ENCODE measurements at places on chromosomes 6 and 20.

- DNase-seq: no peak
These were observed 2.4 kb upstream of the EBF4 start for GRCh38 chr20:2690213-2690612.

GRCh38 chr6:161853657-161854056, 579.8 kb upstream of the AGPAT4 start:
- DNase-seq: no peak

DNA sequence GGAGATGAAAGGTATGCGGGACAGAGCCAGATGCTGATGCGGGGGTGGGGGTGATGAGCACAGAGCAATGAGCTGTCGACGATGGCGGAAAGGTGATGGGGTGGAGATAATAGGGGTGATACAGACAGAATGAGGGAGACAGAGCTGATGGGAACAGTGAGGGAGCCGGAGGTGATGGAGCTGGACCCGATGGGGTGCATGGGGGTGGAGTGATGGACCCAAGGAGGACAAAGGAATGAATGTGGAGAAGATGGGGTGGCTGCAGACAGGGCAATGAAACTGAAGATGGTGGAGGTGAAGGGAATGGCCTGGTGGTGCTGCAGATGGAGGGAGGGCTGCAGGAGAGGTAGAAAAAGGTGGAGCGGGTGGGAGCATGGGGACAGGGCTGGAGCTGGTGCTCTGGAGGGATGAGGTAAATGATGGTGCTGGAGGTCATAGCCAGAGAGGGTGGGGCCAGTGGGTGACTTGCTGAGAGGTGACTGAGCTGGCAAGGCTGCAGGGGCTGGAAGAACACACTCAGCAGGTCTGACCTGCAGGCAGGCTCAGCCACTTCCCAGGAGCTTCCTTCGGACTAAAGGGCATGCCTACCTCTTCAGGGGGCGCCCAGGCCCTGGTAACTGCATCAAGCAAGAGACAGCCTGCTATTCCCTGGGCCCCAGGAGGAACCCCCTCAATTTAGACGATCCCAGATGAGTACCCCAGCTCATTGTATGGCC, 6.0 kb upstream of the FOXS1 start:
- DNase-seq: no peak

- no peak for DNase-seq
These were observed 5.4 kb downstream of the RBL1 start for GRCh38 chr20:37090407-37090806.

DNA sequence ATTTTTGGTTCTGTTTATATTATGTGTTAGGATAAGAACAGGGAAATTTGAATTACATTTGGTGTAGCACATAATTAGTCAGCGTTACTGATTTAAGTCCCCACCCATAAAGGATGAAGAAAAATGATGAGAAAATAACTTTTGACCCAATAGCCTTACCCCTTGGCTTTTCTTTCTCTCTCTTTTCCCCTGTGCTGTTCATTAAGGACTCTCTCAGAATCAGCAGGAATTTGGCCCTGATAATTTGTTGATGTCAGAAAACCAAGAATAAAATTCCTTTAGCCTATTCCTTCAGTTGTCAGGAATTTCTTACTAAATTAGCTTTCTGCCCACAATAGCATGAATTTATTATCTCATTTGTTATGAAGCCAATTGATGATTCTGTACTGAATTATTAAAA, 18.5 kb downstream of the PLCB1 start:
- DNase-seq: no peak

DNA sequence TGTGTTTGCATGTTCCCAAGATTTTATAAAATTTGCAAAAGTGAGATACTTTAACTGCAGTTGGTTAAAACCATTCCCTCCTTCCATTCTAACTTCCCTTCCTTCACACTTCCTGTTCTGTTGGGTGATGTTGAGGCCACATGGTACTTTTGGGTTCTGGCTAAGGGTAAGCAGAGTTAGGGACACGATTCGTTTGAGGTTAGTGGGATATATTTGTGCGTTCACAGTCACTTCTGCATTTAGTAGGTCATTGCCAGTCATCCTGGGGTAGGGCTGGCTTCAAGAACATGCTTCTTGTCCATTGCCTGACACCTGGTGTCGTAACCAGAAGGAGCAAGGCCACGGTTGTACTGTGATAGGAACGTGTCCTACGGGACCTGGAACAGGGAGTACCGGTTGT, 340.1 kb downstream of the ZFAND3 start:
- DNase-seq: no peak

- DNase-seq: no peak
These were observed 183.3 kb downstream of the NKAIN2 start for GRCh38 chr6:123986938-123987337.

- DNase-seq: no peak
These were observed 100.0 kb downstream of the CD24 start for GRCh38 chr6:106874481-106874880.

- DNase-seq: no peak
These were observed 743.3 kb upstream of the CHD6 start for GRCh38 chr20:42361402-42361970.

DNA sequence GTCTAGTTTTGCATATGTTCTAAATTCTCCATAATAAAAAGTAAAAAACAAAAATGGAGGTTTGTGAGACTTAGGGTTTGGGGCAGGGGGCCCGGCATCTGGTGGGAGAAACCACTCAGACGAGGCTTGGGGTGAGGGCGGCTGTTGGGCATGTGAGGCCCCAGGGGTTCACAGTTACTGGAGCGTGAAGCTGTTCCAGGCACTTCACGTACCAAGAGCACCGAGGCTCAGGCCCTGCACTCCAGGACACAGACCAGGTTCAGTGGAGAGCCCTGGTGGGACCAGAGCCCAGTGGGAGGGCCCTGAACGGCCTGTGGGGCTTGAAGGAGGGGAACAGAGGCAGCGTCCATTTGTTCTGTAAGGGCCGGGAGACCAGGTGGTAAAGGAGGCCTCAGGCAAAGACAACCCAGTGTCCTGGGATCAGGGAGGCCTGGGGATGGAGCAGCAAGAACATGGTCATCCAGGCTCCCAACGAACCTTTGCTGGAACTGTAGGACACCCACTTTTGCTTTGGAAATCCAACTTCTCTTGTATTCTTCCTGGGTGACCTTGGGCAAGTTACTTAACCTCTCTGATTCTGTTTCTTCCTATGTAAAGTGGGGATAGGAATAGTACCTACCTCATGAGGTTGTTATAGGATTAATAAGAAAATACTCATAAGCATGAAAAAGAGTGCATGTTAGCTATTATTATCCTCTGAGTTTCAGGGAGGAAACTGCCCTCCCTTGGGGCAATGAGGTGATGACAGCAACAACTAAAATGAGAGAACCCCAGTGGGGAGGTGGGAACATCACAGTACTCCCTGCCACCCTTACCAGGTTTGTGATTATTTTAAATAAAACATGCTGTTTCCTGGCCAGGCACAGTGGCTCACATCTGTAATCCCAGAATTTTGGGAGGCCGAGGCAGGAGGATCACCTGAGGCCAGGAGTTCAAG, 1.1 kb upstream of the FGD2 start:
- no peak for DNase-seq

GRCh38 chr6:133610227-133610840, 278.6 kb upstream of the TCF21 start:
- no peak for DNase-seq

- no peak for DNase-seq
These were observed 52.3 kb downstream of the ABHD12 start for GRCh38 chr20:25338112-25339023.

DNA sequence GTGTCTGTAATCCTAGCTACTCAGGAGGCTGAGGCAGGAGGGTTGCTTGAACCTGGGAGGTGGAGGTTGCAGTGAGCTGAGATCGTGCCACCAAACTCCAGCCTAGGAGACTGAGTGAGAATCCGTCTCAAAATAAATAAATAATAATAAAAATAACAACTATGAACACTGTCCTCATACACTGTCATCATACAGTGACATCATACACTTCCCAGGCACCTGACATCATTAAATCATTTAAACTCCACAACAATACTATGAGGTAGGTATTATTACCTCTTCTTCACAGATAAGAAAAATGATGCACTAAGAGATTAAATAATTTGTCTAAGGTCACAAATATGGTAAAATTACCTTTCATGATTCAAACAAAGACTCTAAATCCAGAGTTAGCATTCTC, 200.9 kb upstream of the RUNX2 start:
- no peak for DNase-seq

DNA sequence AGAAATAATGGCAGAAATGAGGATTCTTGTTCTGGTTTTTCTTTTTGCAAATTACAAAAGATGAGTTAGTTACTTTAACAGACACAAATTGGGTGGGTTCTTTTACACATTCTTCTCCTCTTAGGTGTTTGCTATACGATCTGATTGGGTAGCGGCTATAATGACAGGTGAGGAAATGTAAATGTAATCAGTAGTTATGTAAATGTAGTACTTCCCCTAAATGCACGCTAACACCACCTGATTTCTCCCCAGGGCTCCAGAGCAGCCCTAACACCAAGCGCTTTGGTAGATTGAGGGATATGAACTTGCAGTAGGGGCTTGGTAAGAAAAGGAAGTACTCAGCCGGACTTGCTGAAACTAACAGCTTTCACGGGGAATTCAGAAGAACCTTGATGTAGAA, 499.4 kb upstream of the NOX3 start:
- DNase-seq: no peak

GRCh38 chr6:131819572-131820124, 11.8 kb downstream of the ENPP1 start:
- DNase-seq: no peak

- DNase-seq: no peak
These were observed 27.8 kb downstream of the ACSS2 start for GRCh38 chr20:34904202-34904621.

GRCh38 chr6:87971605-87972262, 75.9 kb upstream of the SPACA1 start:
- no peak for DNase-seq

- no peak for DNase-seq
These were observed 245.2 kb downstream of the SLC24A3 start for GRCh38 chr20:19457611-19458010.

GRCh38 chr20:47315339-47316056, 41.0 kb downstream of the ZMYND8 start:
- no peak for DNase-seq

GRCh38 chr6:161743509-161744178, 469.8 kb upstream of the AGPAT4 start:
- DNase-seq: no peak

DNA sequence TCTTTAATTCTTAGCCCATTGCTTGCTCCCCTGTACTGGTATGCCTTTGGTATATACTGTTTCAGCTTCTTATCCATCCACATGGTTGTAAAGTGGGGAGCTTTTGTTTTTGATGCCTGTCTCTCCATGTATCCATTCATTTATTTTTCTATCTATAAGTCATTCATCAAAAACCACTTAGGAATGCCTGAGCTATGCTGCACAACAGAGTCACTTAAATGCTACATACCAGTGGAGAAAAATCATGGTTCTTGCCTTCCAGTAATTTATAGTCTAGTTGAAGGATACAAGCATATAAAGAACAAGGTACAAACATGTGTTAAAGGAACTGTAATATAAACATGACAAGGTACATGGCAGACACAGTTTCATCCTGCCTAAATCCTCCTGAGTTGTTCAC, 347.3 kb downstream of the NRN1 start:
- no peak for DNase-seq

DNA sequence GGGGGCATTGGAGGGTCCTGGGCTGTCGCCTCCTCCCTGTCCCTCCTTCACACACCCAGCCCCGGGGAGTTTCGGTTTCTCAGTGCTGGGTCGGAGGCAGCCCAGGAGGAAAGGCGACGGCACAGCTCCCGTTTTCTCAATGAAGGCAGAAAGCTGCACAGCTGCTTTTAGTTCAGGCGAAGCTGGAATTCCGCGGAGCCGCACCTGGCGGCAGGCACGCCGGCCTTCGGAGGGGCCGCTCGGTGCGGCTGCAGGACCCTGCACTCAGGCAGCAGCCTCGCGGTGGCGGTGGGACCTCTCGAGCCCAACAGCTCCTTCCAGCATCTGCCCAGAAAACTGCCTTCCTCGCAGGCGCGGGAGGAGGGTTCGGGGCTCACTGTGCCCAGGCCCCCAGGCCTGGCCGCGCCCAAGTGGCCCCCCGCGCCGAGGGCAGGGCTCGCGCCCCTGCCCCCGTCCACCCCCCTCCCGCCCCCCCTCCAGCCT, 4.6 kb downstream of the FOXQ1 start:
- no peak for DNase-seq

- no peak for DNase-seq
These were observed 64.3 kb downstream of the IRF4 start for GRCh38 chr6:455835-456234.

GRCh38 chr6:29982097-29982496, 39.8 kb downstream of the HLA-A start:
- DNase-seq: no peak

- no peak for DNase-seq
These were observed 48.6 kb upstream of the PTPRT start for GRCh38 chr20:43238266-43238665.

- DNase-seq: peak; percentile 47
These were observed 41.6 kb downstream of the CCN2 start for GRCh38 chr6:131909408-131910218.

DNA sequence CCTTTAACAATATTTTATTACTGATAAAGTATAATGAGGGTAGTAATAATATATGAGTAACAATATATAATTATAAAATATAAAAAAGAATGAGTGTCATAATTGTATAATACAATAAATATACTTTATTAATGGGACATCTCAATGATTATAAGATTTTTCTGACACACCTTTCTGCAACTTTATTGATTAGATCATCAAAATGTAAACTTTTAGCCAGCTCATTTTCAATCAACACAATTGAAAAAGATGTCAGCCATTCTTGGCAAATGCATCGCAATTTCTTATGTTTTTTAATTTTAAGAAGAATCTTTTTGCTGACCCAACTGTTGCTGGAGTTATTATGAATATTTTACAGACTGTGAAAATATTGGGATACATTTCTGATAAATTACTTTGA, 132.4 kb upstream of the RNF217 start:
- DNase-seq: no peak

DNA sequence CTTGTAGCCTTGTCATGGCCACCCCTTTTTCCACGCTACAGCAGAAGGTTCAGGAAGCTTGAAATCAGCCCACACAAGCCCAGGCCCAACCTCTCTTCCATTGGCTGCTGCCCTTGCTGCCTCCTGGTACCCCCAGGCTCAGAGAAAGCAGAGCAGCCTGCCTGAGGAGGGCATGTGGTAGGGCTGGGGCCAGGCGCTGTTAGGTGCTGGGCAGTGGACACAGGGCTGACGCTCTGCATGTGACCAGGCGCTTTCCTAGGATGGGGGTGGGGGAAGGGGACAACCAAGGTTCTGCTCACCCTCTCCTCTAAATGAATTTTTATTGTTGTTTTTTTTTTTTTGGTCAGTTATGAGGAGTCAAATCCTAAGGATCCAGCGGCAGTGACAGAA, 36.3 kb upstream of the ID1 start:
- DNase-seq: no peak

GRCh38 chr20:39893003-39893685, 795.9 kb downstream of the MAFB start:
- no peak for DNase-seq

DNA sequence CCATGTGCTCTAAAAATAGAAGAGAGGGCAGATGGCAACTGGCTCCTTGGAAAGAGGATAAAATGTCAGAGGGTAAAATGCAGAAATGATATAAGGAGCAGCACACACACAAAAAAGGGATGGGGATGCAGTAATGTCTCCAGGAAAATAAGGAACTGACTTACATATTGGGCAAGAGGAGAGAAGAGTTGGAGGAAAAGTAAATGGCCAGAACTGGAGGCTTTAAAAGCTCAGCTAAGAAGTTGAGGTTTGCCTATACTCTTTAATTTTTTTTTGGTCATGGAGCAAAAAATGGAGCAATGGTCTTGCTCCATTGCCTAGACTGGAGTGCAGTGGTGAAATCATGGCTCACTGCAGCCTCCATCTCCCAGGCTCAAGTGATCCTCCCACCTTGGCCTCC, 93.7 kb downstream of the SULF2 start:
- no peak for DNase-seq

- DNase-seq: no peak
These were observed 46.3 kb upstream of the BTN3A2 start for GRCh38 chr6:26318459-26319404.

Data from GDM1 (cell line).